Occipital lobe (tissue), 3 donors: ENCODE measurements at places on chromosomes 4 and X. TPM values are rescaled to one million over a fixed set of nuclear protein-coding genes. Genes with fewer than 3 reads are reported as not detected.

The TREX2 gene
- not detected for total RNA-seq

The ERAS gene
- total RNA-seq = not detected

The SPATA4 gene
- total RNA-seq = 1.1 TPM

The TASL gene
- 1.4 TPM for total RNA-seq

The MSMO1 gene
- total RNA-seq = 482 TPM

The C4orf50 gene
- 17.0 TPM for total RNA-seq

The DUSP21 gene
- not detected for total RNA-seq

The EDA2R gene
- 0.62 TPM for total RNA-seq

The NAAA gene
- total RNA-seq = 21.4 TPM

The NAP1L3 gene
- total RNA-seq = 126 TPM

The WFS1 gene
- total RNA-seq = 5.1 TPM

The XK gene
- total RNA-seq = 3.3 TPM

The SPIN4 gene
- total RNA-seq = 10.6 TPM

The TCEAL5 gene
- total RNA-seq = 7.2 TPM

The BRS3 gene
- not detected for total RNA-seq

The USP17L5 gene
- total RNA-seq = not detected

The AKAP14 gene
- 1.4 TPM for total RNA-seq

The PDZD4 gene
- total RNA-seq = 148 TPM

The TXK gene
- total RNA-seq = 3.1 TPM

The AREG gene
- not detected for total RNA-seq

The AWAT2 gene
- total RNA-seq = not detected

The GDPD2 gene
- total RNA-seq = 2.5 TPM

The TCEAL7 gene
- 86.6 TPM for total RNA-seq

The GYPE gene
- total RNA-seq = 0.31 TPM

The AGA gene
- 11.7 TPM for total RNA-seq

The ATP2B3 gene
- 7.2 TPM for total RNA-seq

The PCYT1B gene
- total RNA-seq = 22.5 TPM

The CENPU gene
- 3.6 TPM for total RNA-seq

The RASSF6 gene
- 0.31 TPM for total RNA-seq

The UBL4A gene
- 33.7 TPM for total RNA-seq

The SERPINA7 gene
- total RNA-seq = not detected

The TMEM35A gene
- total RNA-seq = 66.4 TPM

The ATP6AP2 gene
- 95.1 TPM for total RNA-seq

The STBD1 gene
- total RNA-seq = 0.47 TPM

The CACNA1F gene
- not detected for total RNA-seq

The COX7B gene
- 116 TPM for total RNA-seq

The SHROOM2 gene
- 12.3 TPM for total RNA-seq
